Astrocyte of the spinal cord (primary cell): ENCODE measurements at places on chromosomes 5 and 9.
A peak's percentile ranks its signal among the peaks of the same experiment; 100 is the strongest.

- no peak for DNase-seq
Measured at GRCh38 chr5:39337252-39337915, 26.9 kb downstream of the C9 start.

DNA sequence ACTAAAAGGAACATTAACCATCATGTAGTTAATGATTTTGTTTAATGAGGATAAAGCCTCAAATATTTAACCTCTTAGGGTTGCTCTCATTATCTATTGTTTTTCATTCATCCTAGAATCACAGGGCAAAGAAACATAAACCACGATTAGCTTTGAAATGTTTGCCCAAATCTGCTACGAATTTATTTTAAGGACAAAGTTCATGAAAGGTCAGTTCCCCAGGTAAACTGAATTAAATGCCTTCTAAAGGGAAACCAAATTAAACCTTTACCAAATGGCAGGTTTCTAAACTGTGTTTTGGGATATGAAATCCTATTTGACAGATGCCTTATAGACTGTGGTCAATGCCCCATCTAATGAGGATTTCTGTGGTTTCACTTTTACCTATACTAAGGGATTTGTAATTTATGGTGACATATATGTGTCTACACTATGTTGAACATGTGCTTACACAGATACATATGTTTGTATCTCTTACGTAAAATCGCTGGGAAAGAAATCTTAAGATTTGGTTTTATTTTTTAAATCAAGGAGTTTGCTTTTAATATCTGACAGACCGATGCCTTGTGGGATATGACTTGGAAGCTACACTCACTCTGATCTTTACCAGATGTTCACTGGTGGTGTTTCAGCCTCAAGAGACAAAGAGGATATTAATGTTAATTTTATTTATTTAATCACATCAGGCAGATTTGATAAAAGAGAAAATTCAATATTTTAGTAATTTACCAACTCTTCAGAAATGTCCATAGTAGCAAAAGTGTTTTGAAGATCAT is 188.4 kb downstream of the GLIS3 start:
- DNase-seq: no peak

- DNase-seq: no peak
Measured at GRCh38 chr5:15693933-15694332, 194.0 kb downstream of the FBXL7 start.

- no peak for DNase-seq
Measured at GRCh38 chr5:61098251-61098995, 63.8 kb downstream of the SMIM15 start.

DNA sequence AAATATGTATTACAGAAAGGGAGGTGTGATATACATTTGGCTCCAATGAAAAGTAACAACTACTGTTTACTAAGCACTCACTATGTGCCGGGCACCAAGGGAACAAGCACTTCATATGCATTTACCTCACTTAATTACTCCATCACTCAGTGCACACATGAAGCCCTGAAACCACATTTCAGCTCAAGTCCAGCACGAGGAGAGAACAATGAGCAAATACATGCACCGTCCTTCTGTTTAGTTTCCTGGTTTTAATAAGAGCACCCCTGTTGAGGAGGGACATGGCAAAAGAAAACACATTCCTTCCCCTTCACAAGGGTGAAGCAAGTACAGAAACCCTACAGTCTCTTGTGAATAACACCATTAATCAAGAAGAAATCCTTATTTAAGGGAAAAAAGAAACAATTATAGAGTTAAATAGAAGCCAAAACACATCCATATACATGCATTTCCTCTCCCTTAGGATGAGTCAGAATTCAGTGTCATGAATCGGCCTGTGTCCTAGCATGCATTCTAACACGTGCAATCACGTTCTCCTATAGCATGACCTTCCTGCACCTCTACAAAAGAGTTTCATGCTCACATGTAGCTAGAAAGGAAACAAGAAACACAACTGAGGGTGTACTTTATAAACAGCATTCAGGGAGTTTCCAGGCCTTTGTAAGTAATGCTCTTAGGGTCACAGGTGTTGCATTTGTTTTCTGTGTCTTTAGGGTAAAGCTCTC is 411.6 kb downstream of the BNC2 start:
- peak; percentile 66 for DNase-seq

DNA sequence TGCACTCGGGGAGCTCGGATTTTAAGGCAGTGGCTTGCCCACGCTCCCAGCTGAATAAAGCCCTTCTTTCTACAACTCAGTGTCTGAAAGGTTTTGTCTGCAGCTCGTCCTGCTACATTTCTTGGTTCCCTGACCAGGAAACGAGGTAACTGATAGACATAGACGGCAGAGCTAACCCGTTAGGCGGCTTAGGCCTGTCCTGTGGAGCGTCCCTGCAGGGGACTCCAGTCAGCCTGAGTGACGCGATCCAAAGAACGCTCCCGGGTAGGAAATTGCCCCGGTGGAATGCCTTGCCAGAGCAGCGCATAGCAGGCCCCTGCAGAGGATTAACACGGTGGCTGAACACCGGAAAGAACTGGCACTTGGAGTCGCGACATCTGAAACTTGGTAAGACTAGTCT is 1.8 kb upstream of the SELENOP start:
- DNase-seq: no peak

- DNase-seq: no peak
Measured at GRCh38 chr9:115543511-115543910, 425.6 kb upstream of the TNC start.

GRCh38 chr5:63025679-63026078 is 447.1 kb downstream of the LRRC70 start:
- DNase-seq: no peak

DNA sequence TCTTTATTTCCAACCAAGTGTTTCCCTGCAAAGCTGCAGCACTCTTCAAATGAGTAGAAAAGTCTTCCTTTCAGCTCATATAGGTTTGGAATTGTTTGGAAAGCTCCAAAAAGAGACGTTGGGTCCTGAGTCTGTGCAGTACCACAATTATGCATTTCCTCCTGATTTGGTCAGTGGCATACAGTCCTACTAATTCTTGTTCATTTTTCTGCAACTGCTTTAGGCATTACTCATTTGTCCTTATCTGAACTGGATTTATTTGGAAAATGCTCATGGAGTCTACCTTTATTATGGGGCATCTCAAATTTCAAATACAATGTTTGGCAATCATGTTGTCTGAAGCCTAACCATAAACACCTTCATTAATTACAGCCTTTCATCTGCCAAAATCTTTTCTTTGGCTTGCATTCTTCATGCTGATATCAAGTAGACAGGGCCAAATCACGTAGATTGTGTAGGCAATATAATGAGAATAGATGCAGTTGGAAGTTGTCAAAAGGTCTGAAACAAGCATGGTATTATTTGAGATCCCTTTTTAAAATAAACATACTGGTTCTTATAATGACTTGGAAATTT is 232.8 kb downstream of the TLE1 start:
- peak; percentile 65 for DNase-seq

- no peak for DNase-seq
Measured at GRCh38 chr5:83405662-83406061, 65.9 kb upstream of the VCAN start.

- DNase-seq: no peak
Measured at GRCh38 chr9:98806394-98807035, 955 bp upstream of the GALNT12 start.

GRCh38 chr9:69498470-69498869 is 173.5 kb downstream of the ENTREP1 start:
- no peak for DNase-seq

DNA sequence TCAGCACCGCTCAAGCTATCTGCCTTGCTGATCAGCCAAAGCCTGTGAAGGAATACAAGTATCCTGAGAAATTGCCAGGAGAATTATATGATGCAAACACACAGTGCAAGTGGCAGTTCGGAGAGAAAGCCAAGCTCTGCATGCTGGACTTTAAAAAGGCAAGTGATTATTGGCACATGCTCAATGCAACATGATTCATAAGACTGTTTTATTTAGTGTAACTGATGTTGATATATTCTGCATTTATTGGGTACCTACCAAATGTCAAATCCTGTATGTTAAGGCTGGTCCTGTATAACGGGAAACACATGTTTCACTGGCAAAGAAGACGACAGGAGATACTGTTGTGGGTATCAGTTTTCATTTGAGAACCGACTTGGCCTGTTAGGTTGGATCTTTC is 69.0 kb downstream of the ADAMTS16 start:
- DNase-seq: peak; percentile 46

DNA sequence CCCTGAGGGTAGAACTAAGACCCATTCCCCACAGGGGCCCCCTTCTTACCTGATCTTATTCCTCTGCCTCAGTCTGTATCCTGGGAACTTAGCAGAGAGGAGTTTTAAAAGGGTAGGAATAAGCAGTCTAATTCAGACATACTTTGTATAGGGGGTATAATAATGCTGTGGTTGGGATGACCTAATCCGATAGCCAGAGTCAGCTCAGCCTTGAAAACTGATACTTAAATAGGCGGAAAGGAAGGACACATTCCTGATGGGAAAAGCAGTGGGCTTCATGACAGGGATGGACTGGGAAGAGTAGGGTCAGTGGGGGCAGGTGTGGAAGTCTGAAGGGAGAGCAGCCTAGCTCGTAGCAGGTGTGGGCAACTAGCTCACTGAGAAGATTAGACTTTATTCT is 52.2 kb upstream of the TESK1 start:
- peak; percentile 41 for DNase-seq

DNA sequence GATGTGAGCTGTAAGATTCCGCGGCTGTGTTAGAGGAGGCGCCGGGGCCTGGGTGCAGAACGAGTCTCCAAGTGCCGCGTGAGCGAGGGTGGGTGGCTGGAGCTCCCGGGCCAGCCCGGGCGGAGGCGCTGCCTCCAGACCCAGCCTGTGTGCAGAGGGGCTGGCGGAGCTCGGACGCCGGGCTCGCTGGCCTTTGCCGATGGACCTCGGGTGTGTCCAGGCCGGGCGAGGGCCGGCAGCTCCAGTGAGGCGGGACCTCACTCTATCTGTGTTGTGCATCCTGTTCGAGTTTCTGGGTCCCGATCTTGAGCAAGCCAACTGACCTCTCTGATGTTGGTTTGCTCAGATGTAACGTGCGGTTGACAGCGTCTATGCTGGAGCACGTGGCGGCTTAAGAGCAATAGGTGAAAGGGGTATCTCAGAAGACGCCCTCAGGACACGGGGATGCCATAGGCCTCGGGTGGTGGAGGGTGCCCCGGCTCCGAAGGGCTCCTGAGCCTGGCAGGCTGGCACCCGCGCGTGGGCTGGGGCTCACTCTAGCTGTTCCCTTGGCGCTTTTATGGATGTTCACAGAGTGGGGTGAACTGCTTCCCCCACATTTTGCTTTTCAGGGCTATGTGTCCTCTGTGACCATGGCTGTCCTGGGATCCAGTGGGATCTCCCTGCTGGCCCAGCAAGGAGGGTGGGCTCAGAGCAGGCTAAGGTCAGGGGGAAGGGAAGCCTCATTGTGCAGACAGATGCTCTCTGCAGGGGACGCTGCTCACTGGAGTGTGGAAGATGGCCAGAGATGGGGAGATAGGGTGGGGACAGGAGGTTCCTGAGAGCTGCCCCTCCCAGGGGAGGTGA is 69.8 kb downstream of the MRPL36 start:
- no peak for DNase-seq

DNA sequence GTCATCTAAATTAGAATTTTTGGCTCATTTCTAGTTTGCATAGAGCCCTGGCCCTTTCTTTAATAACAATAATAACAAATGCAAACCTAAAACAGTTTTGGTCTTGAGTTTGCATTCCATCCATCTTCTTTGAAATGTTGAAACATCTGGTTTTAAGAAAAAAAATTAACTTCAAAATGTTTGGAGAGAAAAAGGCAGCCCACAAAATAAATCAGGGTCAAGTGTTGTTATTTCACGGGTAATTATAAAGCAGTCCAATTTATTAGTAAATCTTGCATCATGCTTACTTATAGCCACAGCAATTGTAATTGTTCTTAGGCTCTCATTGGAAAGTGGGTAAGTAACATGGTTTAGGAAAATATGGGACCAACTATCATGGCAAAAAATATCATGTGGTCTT is 247.0 kb upstream of the MEF2C start:
- no peak for DNase-seq

DNA sequence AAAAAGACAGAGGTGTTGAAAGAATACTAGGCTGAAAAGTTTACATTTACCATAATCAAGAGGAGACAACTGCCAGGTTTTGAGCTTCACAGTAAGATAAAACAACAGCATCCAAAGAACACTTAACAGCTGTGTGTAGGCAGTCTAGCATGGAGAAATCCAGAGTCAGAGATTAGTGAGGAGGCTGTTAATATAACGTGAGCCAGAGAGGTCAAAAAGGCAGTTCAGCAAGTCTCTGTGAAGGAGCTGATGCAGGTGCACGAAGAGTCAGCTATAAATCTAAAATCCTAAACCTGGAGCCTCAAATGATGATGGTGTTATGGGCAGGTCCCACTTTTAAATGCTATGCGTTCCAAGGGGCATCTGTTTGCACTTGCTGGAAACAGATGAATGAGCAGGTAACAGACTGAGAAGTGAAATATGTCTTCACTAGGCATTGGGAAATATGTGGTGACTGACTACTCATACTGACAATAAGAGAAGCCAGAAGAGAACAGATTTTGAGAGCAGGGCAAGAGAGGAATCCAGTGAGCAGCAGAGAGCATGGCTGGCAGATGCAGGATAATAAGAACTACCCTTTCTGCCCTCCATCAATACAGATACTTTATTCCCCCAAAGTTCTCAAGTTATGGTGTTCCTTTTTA is 8.7 kb downstream of the APTX start:
- DNase-seq: no peak

GRCh38 chr5:127097278-127097677 is 24.0 kb upstream of the C5orf63 start:
- DNase-seq: peak; percentile 40

DNA sequence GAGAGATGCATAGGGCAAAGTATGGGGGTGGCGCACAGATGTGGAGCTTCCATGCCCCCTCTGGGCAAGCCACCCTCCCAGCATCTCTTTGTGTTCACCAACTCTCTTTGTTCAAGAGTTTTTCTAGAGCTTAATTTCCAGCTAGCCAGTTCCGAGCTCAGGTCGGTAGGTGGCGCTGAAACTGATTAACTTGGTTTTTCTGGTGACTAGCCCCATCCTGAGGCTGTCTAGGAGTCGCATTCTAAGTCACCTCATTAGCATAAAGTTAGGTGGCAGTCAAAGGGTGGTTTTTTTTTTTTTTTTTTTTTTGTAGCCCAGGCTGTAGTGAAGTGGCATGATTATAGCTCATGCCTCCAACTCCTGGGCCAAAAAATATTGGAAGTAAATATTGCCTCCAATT is 476.4 kb downstream of the KDM4C start:
- DNase-seq: peak; percentile 15
